ENCODE measurements at places on chromosomes 11 and 22.

DNA sequence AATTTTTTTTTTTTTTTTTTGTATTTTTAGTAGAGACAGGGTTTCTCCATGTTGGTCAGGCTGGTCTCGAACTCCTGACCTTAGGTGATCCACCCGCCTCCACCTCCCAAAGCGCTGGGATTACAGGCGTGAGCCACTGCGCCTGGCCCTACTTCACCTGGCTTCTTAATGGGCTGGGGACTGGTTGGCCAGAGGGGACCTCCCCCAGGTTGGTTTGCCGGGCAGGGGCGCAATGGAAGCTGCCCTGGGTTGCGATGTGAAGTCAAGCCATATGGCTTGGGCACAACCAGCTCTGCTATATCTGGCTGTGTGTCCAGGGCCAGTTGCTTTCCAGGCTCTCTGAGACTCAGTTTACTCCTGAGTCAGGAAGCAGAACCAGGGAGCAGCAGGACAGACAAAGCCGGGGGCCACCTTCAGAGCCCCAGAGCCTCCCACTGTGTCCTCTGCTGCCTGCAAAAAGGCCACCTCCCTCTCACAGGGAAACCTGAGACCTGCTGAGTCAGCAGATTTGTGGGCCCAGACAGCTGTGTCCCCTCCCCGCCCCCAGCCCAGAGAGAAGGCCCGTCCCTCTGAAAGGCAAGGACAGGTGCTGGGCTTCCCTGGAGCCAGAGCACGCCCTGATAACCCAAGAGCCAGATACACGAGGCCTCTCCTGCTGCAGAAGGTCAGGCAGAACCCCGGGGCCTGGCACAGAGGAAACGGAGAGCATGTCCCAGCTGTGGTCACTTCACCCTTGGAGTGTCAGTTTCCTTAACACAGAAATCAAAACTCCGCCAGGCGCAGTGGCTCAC lies 29.2 kb upstream of the DAGLA start:
- DNase-seq = no peak

- DNase-seq = no peak
Measured at GRCh38 chr22:50445880-50446707, 28.7 kb downstream of the SBF1 start.

DNA sequence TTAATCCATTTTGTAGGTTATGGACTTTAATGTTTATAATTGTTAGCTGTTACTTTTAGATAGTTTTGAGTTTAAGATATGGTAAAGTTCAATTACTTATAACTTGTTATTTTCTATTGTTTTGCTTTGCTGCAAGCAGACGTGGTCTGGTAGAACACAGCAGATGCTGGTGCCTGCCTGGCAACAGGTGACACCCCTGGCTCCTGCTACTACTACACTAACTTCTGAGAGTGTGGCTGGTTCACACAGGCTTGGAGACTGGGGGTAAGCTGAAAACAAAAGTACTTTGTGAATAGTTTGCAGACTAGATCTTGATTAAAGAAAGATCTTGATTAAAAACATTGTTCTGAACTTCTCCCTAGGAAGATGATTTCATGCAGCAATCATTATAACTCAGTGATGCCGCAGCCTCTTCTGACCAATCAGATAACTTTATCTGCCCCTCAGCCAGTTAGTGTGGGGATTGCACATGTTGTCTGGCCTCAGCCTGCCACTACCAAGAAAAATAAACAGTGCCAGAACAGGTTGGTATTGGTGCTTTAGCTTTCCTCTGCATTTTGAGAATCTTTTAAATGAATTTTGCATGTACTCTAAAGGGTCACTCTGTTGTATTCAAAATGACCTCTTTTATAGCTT lies 90.4 kb downstream of the HIPK3 start:
- no peak for DNase-seq

GRCh38 chr11:8809241-8809938 lies 101.6 kb upstream of the AKIP1 start:
- DNase-seq = no peak

DNA sequence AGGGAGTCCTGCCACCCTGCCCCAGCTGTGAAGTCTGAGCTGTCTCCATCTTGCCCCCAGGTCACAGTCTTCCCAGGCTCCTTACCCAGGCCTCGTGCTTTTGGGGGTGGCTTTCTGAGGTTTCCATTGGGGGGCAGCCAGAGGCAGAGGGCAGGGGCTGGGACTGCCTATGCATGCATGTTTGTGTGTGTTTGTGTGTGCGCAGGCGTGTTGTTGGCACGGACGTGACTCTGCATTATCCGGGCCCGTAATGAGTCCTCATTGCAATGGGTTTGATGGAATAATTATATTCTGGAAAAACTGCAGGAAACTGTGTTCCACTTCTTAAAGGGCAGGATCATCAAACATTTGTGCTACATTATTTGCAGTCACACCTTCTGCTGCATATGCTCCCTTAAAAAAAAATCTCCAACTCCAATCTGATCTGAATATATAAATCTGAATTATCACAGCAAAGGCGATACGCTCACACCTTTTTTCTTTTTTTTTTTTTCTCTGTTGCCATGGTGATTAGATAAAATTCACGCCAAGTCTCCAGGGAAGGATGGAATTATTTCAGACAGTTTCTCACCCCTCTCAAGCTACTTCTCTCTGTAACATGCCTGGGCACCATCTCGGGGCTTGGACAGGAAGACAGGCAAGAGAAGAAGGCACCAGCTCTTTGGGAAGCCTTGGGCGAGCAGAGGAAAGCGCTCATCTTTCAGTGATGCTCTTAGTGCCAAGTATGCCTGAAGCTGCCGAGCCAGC lies 45.9 kb downstream of the DSCAML1 start:
- DNase-seq = no peak

DNA sequence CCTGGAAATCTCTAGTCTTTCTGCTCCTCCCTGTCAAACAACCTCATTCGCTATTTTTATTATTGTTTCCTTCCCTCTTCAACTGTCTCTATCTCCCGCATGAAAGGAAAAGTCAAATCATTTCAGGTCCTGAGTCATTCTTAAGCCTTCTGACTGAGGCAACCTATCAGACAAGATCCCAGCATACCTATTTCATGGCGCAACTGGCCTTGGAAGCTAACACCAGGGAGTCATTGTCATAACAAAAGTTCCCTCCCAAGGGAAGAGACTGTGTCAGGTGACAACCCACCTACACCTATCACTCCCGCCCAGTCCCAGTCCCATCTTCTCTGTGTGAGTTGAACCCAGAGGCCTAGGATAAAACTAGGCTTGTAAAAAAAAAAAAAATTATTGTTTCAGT lies 10.2 kb upstream of the ARHGAP42 start:
- DNase-seq = no peak

DNA sequence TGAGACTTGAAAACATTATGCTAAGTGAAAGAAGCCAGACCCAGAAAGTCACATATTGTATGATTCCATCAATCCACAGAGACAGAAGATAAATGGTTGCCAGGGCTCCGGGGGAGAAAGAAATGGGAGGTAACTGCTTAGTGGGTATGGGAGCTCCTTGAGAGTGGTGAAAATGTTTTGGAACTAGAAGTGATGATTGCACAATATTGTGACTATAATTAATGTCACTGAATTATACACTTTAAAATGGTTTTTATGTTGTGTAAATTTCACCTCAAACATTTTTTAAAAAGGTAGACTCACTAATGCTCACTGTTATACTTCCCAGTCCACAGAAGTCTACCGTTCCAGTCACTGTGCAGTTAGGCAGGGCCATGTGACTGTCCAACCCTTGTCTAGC lies 32.2 kb upstream of the AKIP1 start:
- no peak for DNase-seq

DNA sequence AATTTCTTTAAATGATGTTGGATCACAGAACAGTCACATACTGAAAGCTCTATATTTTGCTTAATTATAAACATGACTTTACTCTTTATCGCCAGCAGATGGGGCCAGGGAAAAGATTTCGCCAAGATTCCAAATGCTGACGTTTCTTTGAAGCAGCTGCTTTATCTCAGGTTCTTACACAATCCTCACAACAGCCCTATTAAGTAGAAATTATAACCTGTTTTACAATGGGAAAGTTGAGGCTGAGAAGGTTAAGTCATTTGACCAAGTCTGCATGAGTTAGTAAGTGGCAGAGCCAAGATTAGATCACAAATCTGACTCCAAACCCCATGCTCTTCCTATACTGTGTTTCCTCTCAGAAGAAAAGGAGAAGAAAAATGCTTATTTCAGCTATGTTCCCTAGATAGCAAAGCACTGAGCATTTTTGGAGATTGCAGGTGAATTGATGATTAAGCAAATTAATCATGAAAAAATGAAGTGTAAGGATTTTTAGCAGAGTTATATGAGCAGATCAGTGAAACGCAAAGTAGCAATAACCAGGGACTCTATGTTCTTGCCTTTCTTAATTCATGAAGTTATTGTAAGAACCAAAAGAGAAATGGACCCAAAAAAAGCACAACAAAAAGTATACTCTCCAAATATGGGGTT lies 79.0 kb downstream of the AASDHPPT start:
- no peak for DNase-seq

DNA sequence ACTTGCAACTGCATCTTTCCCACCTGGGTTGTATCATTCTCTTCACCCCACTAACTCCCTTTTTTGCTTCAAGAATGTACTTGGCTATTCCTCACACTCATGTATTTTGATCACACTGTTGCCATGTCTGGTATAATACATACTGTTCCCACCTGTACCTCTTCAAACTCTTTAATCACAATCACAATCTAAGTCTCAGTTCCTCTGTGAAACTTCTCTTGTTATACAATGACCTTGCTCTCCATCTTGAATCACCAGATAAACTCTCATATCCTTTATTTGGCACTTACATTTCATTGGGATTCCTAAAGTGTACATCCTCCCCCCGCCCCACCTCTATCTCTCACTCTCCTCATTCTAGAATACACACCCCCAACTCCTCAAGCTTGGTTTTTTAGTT lies 516.0 kb upstream of the CHORDC1 start:
- no peak for DNase-seq

DNA sequence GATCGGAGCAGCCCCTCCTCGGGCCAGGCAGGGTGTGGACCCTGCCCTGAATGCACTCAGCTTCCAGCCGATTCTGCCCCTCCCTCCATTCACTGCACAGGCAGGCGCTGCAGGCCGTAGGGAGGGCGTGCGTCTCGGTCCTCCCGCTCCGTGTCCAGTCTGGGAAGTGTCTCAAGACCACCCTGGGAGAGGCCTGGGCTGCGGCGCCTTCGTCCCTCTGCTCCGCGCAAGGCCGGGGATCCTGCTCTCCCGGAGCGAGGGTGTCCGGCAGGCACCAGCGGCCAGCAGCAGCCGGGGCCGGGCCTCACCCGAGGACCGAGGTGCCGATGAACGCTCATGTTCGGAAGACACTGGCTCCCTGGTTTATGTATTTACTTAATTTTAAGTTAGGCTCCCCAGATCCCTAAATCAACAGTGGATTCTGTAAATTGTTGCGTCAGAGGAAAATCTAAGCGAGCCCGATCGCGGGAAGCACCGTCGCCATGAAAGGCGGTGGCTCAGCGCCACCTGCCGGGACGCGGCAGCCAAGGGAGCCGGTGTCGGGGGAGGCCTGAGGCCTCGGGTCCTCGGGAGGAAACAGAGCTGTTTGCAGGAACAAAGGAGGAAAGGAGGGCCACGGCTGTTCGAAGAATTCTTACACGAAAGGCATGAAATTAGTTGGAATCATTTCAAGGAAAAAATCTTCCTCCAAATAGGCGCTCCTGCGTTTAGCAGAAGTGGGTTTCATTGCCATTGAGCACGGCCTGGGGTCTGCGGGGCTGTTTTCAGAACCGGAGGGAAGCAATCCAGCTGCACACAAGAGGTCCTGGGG lies 195.3 kb downstream of the BRD1 start:
- DNase-seq = no peak

DNA sequence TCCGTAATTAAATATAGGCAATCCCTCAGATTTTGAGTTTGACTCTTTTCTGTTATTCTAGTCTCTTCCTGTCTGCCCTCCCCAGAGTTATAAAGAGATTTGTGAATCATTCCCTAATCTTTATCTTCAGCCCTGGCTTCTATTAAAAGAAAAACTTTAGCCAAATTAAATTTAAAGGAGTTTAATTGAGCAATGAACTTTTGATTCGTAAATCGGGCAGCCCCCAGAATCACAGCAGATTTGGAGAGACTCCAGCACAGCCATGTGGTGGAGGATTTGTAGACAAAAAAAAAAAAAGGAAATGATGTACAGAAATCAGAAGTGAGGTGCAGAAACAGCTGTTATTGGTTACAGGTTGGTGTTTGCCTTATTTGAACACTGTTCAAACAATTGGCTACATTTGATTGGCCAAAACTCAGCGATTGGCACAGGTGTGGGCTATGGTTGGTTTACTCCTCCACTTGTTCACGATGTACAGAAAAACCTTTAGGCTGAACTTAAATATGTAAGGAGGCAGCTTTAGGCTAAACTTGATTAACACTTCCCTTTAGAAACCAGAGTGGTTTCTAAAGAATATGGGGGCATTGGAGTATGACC lies 2.3 kb upstream of the ALKBH8 start:
- DNase-seq = no peak

DNA sequence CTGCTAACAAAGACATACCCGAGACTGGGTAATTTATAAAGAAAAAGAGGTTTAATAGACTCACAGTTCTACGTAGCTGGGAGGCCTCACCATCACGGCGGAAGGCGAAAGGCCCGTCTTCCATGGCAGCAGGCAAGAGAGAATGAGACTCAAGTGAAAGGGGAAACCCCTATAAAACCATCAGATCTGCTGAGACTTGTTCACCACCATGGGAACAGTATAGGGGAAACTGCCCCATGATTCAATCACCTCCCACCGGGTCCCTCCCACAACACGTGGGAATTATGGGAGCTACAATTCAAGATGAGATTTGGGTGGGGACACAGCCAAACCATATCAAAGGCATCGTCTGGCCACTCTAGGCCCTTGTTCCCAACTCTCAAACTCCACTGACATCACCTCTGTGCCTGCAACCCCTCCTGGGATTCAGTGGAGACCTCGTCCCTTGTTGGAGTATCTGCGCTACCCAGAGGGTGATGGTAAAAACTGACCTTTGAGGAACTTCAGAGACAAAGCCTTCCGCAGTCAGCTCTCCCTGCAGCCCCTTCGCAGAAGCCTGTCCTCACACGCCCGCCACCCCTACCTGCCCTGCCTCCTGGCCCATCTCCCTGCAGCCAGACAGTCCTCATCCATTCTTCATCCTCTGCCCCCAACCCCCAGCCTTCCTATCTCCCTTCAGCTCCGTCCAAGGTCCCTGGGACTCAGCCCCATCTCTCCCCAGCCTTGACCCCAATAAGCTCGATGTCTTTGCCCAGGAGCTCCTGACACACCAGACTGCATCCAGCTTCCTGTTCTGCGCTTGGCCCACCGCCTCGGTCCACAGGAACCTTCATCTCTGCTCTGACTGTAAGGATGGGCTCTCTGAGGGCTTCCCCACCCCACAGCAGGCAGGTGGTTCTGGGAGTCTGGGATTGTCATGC lies 15.8 kb downstream of the CCND1 start:
- DNase-seq = no peak

DNA sequence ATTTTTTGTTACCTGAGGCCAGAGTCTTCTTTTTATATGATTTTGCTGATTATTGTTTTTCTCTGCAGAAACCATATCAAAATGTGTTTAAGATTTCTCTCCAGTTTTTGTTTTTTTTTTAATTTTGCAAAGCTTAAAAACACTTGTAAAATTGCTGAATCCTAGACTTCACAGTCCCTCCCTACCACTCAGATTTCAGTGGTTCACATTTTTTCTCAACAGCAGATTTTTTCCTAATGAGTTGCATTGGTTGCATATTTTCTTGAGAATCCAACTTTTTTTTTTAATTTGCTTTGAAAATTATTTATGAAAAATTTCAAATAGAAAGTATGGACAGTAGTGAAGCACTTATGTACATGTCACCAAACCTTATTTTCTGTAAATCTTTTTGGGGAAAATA lies 5.8 kb downstream of the ARL14EP start:
- no peak for DNase-seq

Measured in activated CD8-positive, alpha-beta memory T cell treated with anti-CD3 and anti-CD28 coated beads for 4 hours (primary cell).